ENCODE measurements at places on chromosomes 2 and 18.

GRCh38 chr2:180222644-180223043 lies 215.5 kb upstream of the CWC22 start:
- DNase-seq = peak; percentile 33

DNA sequence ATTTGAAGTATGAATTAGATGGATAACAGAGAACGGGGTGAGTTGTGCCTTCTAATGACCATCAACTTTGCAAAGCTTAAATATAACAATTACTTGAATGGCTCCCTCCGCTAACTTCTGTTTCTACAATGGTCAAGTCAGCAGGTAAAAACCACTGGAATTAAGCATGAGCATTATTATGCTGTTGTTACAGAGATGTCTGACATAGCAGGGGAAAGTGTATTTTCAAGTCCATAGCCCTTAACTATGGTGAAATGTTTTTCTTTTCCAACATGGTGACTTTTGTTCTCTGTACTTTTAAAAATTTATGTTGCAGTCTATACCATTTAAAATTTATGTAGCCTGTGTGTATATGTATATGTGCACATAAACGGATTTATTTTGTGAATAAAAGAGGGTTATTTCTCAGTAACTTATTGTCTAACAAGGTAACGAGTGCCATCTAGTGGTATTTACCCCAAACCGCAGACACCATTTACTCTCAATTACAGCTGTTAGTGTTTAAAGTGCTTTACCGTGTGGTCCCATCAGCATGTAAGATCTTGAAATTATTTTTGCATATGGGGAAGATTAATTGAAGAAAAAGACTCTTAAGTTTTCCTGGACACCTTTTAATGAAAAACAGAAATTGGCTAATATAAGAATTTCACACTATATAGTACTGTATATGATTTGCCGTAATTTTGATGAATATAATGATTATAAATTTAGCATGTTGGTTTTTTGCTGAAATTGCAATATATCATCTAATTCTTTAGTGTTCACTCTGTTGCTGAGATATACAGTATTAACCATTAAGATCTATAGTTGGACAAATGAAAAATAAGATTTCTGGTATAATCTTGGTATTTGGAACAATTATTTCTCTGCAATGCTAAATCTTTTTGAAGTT lies 78.2 kb downstream of the UBE2E3 start:
- peak; percentile 59 for DNase-seq

- no peak for DNase-seq
Observed at GRCh38 chr2:64979744-64980143, 9.5 kb upstream of the SLC1A4 start.

- no peak for DNase-seq
Observed at GRCh38 chr18:70674896-70675295, 386.1 kb downstream of the SOCS6 start.

GRCh38 chr2:204473224-204473623 lies 72.1 kb upstream of the PARD3B start:
- no peak for DNase-seq

- DNase-seq = no peak
Observed at GRCh38 chr2:190173392-190173791, 110.9 kb upstream of the MSTN start.

DNA sequence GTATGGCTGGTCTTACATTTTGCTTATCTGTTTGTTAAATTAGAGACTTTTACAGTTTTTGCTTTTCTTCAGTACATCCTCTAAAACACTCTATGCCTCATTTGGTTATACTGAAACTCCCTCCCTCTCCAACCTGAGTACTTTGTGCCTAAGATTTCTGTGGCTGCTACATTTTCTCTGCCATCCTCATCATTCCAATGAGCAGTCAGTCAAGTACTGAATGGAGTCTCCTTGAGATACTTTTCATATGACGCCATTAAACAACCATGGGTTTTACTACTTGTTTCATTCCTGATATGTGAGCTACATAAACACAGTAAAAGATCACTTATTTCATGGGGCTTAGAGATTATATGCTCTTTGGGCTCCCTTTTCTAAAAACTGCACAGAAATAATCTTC lies 196.7 kb upstream of the EPC2 start:
- DNase-seq = no peak

DNA sequence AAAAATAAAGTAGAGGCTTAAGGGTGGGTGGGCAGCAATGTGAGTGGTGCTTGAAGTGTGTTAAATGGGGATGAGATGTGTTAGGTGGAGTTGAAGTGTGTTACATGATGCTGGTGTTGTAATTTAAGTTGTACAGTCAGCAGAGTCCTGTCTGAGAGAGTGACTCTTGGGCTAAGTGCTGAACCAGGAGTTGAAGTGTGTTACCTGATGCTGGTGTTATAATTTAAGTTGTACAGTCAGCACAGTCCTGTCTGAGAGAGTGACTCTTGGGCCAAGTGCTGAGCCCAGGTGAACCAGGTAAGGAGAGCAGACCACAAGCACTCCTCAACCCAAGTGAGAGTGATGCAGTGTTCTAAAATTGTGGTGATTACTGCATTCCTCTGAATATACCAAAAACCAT lies 40.6 kb downstream of the LCLAT1 start:
- no peak for DNase-seq
